ENCODE measurements at places on chromosomes 2 and 18.

DNA sequence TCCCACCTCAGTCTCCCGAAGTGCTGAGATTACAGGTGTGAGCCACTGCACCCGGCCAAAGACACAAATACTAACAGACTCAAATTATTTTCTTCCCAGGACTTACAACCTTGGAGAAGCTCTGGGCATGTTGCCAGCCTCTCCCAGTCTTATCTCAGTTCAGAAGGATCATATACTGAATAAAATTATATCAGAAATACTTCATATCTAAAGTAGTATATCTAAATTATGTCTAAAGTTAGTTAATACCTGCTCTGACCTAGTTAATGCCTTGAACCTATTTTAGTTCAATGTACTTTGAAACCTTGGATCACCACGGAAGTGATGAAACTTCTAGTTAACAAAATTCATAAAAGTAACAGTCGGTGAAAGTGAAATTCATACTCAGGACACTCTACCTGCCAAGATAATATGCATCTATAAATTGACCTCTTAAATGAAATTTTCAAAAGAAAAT lies 34.4 kb upstream of the CYBRD1 start:
- no peak for DNase-seq

GRCh38 chr2:95057535-95058370 lies 32.2 kb downstream of the MAL start:
- DNase-seq = no peak

DNA sequence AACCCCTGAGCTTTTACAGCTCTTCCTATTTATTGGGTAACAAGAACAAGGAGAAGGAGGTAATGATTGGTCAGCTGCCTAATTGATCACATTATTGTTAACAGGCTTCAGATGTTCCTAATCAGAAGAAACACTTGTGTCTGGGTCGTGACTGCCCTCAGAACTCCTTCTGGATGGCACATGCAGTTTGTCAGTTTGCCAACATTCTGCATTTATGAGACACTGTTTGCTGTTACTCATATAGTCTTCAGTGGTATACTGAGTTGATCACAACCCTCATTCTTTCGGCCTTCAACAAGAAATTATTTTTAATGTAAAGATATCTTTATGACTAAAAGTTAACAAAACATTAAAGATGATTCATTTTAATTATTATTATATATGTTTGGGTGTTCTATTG lies 95.7 kb upstream of the DOCK10 start:
- DNase-seq = no peak

GRCh38 chr2:3433339-3433699 lies 53.8 kb downstream of the TRAPPC12 start:
- no peak for DNase-seq

GRCh38 chr18:78779996-78780718 lies 199.5 kb upstream of the SALL3 start:
- no peak for DNase-seq

DNA sequence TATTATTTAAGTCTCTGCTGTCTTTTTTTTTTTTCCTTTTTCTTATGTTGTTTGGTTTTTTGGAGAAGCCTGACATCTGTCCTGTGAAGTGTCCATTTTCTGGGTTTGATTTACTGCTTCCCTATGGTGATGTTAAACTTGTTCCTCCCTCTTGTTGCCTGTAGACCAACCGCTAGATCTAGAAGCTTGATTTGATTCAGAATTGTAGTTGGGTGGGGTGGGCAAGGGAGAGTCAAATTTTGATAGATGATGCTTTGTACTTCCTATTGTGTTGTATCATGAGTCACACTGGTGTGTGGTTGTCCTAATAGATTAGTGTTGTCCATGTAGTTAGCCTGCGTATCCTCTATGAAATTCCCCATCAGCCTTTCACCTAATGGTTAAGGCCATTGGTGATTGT lies 35.4 kb downstream of the CAB39 start:
- no peak for DNase-seq
